ENCODE measurements at places on chromosomes 4 and X. TPM values are rescaled to one million over a fixed set of nuclear protein-coding genes. Genes with fewer than 3 reads are reported as not detected.

DNA sequence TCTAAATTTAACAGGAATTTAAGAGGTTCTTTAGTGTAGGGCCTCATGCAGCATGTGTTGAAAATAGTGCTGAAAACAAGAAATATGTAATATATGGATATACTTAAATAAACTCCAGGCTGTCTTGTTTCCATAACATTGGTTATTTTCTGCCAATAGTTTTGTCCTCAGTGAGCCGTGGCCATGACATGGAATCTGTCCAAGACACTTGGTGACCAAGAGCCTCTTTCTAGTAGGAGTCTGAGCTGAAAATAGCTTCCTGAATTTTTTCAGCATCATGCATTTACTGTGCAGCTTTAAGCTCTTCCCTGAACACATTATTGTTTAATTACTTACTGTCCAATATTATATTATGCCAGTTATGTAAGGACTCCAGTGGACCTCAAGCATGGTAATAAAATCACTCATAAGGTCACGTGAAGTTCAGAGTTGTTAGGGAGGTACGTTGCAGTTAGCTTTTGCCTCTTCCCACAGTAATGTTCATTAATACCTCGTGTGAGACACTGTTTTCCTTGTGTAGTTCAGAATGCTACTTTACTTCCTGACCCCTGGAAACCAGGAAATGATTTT is 488.2 kb downstream of the GRID2 start:
- DNase-seq = no peak

DNA sequence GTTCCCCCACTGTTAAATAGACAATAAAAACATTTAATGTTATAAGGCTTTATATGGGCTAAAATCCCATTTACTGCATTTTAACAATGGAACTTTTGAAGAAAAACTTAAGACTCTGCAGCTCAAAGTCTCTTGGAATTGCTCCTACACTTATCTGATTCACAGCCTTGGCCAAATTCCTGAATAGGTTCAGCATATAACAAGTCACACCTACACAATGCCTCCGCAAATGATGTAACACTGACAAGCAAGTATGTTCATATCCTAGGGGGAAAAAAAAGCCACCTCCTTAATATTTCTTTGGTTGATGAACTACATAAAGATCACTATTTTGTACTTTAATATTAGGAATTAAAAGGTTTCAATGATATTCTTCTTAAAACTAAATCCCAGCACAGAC is 34.5 kb downstream of the RPS6KA6 start:
- DNase-seq = no peak

- DNase-seq = no peak
Measured at GRCh38 chr4:85548116-85548515, 73.2 kb downstream of the ARHGAP24 start.

GRCh38 chrX:85379174-85379907 is at the start of gene POF1B:
Gene POF1B, minus strand, starts transcription at chrX:85379665. Its CDS starts 211 bp downstream, at chrX:85379454.
- no peak for DNase-seq

DNA sequence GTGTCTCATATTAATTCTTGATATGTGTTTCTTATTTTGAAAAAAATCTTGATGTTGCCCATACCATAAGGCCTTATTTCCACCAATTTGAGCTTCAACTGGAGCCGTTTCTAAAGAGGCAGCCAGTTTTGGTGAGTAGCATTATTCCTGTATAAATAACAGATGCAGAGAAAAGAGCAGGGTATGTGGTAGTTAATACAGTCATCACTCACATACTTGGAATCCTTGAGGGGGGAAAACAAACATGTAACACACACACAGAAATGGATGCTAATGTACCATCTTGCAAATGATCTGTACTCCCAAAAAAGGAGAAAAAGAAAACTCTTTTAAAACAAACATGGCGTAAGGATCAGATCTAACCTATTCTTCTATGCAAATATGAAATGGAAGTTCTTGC is 389.7 kb downstream of the GPM6A start:
- no peak for DNase-seq

DNA sequence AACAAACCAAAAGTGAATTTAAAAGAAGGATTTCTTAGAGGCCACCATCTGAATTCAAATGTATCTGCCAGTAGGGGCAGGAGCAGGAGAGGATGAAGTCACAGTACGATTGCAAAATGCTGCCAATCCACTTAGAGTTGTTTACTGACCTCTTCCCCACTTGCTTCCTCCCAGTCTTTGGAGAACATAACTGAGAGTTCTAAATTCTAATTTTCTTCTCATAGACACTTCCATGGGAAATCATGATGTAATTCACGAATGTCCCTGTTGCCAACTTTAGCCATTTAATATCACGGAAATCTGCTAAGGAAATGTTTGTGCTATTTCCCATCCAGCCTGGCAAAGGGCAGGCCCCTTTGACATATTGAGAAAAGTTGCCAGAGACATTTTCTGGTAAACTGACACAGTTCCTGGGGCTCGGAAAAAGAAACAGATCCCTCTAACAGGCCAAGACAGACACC is 33.6 kb upstream of the NOCT start:
- DNase-seq = no peak

GRCh38 chr4:4800646-4801408 is 58.6 kb upstream of the MSX1 start:
- no peak for DNase-seq

- no peak for DNase-seq
Measured at GRCh38 chr4:84500386-84501201, 1.5 kb upstream of the NKX6-1 start.

DNA sequence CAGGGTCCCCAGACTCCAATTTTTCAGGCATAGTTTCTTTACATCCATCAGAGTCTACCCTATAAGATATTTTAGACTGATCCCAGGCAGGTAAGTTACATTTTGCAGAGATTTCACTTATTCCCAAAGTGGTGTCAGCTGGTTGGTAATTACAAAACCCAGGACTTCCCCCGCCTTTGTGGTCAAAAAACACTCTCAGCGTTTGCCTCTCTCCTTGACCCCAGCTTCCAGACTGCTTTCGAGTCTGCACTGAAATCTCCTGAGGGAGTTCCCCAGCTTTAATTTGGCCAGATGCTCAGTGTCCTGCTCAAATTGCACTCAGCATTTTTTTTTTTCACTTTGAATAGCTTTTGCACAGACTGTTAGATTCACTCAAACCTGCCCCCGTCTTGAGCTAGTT is 11.2 kb upstream of the AMOT start:
- peak; percentile 13 for DNase-seq

- DNase-seq = peak; percentile 97
Measured at GRCh38 chr4:155758481-155759371, at the start of gene GUCY1B1. Gene GUCY1B1, plus strand, starts transcription at chr4:155759021. Its CDS starts 120 bp downstream, at chr4:155759141.

GRCh38 chr4:70654605-70655011 is 11.7 kb downstream of the JCHAIN start:
- no peak for DNase-seq

DNA sequence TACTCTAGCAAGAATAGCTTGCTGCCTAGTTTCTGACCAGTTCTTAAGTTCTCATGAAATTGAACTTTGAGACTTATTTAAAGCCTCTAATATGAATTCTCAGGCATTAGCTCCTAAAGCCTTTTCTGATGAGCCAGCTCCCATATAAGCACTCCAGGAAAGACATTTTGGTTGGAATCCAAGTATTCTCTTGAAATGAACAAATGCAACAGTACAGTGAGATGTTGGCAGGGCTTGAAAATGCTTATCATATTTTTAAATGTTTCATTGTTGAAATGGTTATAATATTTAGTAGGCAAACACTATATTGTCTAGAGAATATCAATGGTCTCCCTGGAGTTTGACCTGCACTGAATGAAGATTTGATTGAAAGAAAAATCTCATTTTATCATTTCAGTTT is 240.3 kb downstream of the ANK2 start:
- no peak for DNase-seq

DNA sequence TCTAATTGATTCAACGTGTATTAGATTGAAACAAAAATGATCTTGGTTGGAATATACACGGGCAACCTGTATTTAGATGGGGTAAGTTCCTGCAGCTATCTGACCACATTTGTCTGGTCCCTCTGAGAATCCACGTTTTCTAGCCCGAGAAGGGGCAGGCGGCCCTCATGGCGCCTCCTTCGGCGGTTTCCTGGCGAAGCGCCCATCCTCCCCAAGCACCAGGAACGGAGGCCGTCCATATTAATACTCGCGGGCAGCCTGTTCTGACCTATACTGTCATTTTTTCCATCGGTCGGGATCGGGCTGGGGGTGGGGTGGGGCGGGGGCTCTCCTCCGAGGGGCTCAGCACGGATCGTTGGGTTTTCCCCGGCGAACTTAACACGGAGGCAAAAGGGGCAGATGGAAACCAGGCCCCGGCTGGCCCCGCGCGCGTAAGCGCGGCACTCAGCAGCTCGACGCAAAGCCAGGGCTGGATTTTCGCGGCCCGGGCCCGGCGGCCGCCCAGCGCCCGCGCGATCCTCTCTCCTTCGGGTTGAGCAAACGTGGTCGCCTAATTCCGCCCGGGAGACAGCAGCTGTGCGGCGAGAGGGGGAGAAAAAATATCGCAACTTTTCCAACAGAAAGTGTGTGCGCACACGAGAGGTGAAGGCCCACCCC is 77.2 kb upstream of the BCOR start:
- DNase-seq = peak; percentile 44

- DNase-seq = no peak
Measured at GRCh38 chrX:11558972-11559371, 106.7 kb downstream of the ARHGAP6 start.

- DNase-seq = no peak
Measured at GRCh38 chrX:129876771-129877305, 29.1 kb upstream of the UTP14A start.

- DNase-seq = no peak
Measured at GRCh38 chr4:144574509-144574908, 71.4 kb upstream of the HHIP start.

DNA sequence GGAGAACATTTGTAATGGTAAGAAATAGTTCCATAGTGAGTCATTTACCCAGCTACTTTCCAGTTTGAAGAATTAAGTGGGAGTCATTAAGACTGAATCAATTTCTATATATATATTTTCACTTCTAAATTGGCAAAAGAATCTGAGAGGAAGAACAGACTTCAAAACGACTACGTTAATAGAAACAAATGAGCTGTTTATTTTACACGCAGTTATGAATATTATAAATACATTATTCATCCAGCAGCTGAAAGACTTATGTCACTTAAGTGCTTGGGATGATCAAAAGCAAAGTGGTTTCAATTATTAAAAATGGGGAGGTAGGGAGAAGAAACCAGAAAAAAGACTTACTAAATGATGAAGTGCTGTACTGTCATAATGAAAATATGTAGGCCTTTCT is 260.5 kb upstream of the DDX53 start:
- DNase-seq = no peak

GRCh38 chr4:8192748-8193738 is 6.0 kb upstream of the SH3TC1 start:
- DNase-seq = no peak

GRCh38 chrX:145821291-145821897 is 3.8 kb downstream of the SLITRK2 start:
- DNase-seq = peak; percentile 47

DNA sequence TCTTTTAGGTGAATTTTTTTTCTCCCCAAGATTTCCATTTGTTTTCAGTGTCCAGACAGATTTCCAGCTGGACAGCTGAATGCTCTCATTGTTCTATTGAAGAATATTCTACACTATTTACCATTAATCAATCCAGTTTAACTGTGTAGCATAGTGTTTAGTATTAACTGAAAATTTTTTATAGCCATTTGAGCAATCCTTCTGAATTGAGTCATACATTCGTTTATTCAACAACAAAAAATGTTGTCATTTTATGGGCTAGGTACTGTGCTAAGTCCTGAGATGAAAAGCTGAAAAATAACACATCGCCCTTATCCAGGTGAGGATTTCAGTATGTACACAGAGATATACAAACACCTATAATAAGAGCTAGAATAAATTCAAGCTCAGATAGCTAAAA is 223.3 kb downstream of the COL25A1 start:
- DNase-seq = no peak

DNA sequence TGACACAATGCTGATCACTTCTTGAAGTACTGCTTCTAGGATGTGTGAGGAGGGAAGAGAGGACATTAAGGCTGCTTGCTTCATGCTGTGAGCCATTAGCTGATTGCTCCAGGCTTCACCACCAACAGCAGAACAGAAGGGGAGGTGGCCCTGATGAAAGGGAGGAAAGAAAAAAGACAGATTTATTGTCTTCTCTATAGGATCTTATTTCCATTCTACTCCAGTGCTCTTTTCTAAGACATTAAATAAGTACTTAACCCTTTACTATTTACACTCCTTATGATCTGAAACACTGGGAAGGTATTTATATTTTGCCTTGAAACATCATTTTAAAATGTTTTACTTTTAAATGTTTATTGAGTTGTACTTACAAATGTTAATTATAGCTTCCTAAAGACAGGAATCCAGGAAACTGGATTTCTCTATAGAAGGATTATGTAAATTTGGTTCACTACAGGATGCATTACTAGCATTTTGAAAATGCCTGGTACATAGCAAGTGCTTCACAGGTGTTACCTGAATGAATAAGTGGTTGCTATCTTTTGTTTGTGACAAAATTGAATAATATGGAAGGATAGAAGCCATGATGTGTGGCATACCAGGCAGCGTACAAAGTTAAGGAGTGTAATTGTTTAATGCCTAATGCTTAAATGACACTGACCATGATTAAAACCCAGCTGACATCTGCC is 680.9 kb upstream of the ATOH1 start:
- DNase-seq = no peak

DNA sequence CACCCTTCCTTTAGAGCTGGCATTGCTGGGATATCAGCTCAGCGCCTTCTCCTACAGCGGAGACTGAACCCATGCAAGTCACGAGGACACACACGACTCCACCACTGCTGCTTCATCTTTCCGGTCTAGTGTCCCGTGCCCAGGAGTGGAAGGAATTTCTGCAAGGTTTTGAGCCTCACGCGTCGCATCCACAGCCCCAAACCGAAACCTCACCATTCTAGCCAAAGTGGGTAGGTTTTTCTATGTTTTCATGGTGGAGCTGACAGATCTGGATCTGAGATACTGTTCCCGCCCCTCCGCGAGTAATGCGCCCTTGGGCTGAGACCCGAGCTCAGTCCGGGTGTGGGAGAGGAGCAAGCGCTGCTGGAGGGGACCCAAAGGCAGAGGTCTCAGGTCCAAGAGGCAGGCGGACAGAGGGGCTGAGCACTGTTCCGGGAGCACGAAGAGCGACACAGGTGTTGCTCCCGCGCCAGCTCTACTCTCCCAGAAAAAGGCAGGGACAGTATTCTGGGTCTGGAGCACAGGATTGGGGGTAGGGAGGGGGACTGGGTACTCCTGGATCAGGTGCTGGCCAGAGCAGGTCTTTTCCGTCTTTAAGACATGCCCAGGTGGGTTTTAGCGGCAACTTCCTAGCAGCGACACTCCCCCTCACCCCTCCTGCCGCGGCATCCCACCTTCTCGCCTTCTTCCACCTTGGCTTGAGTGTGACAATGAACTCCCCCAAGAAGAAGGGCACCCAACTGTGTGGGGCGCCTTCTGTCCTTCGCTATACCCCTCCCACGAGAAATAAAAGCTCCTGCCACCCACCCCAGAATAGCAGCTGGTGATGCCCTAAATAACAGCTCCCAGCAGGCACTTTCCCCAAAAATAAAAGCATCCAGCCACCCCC is 1.8 kb downstream of the EPHA5 start:
- DNase-seq = peak; percentile 18

Gene BMX
- total RNA-seq = 0.41 TPM

Gene CSN1S1
- total RNA-seq = 0.41 TPM

Gene P2RY8
- total RNA-seq = under 0.01 TPM

Gene CCSER1
- total RNA-seq = 165 TPM

Gene KIT
- total RNA-seq = 57.9 TPM

Gene HELT
- total RNA-seq = not detected

Gene HMX1
- total RNA-seq = not detected

Gene PROM1
- total RNA-seq = 87.6 TPM

Gene C4orf51
- not detected for total RNA-seq

Gene USP51
- total RNA-seq = 4.5 TPM

Gene ATP6AP2
- 106 TPM for total RNA-seq

Gene NLGN3
- total RNA-seq = 15.1 TPM

Gene WWC2
- 13.5 TPM for total RNA-seq

Gene SORCS2
- total RNA-seq = 4.9 TPM

Gene MAGEB10
- total RNA-seq = not detected

Measured in frontal cortex (tissue), 4 donors.